ENCODE measurements at places on chromosomes 16 and 17. TPM values are rescaled to one million over a fixed set of nuclear protein-coding genes. Genes with fewer than 3 reads are reported as not detected.

Gene MYOCD
- total RNA-seq = 82.1 TPM

Gene KARS1
- 89.3 TPM for total RNA-seq

Gene TEKT3
- total RNA-seq = 0.86 TPM

Gene MYCBPAP
- 0.13 TPM for total RNA-seq

Gene SSTR5
- 0.57 TPM for total RNA-seq

Gene DUSP14
- 22.4 TPM for total RNA-seq

Gene CCDC144A
- total RNA-seq = 0.22 TPM

Gene PRKCB
- total RNA-seq = 2.3 TPM

Gene ATAD5
- total RNA-seq = 0.48 TPM

Gene KRTAP9-4
- not detected for total RNA-seq

Gene RSL1D1
- total RNA-seq = 77.9 TPM

Gene TBC1D3
- not detected for total RNA-seq

Gene ELMO3
- total RNA-seq = 0.92 TPM

All from cardiac septum (tissue), 1 donor.